ENCODE measurements at places on chromosomes 3 and 15.

GRCh38 chr3:17195192-17195611 lies 310.4 kb downstream of the PLCL2 start:
- peak; percentile 33 for DNase-seq

DNA sequence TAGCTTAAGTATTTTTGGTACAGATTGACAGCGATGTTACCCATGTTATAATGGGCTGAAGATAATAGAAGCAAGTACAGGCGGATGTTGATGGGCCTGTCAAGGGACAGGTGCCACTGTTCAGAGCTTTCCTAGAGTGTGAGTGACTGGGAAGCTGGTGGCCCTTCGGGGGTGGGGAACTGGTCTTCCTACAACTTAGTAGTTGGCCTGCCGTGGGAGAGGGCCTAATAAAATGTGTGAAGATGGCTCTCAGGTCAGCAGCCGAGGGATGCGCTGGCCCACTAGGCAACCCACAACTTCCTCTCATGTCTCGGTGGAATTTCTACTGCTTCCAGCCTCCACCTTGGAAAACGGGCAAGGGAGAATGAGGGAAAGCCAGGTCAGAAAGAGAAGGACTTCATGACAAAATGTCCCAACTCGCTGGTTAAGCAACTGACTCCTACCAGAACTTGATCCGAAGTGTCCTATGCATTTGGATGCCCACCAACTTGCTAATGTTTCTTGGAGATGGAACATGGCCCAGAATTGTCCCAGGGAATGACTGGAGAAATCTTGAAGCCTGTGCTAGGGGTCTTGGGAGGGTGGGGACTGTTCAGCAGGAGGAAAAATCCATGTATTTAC lies 1.4 kb downstream of the GYG1 start:
- no peak for DNase-seq

DNA sequence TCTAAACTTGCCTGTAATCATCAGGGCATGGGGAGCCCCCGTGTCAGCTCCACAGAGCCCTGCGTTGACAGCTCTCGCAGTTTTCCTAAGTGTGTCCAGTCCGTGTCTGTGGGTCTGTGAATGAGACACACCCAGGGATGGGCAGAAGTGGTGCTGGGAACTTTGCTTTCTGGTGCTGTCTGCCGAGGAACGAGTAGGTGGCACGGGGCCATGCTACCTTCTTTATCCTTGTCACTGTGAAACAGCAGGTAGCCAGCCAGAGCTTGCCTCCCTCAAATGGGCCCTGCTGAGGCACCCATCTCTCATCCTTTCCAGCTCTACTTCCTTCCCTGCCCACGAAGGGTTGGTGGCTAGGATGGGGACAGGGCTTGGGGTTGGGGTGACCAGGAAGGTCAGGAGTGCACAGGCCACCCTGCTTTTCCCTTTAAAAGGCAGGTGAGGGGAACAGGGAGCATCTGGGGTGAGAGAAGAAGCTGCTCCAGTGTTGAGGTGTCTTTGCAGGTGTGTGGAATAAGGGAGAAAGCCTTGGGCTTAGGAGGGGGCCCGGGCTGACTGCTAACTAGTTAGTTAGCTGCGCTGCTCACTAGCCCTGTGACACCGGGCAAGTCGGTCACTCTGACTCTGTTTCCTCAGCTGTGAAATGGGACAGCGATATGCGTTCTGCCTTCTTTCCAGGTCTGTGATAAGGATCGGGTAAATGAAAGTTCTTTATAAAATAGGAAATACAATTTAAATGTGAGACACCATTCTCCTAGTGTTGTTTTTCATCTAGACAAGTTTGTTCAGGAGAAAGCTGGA lies 27.9 kb downstream of the PDIA5 start:
- DNase-seq = no peak

DNA sequence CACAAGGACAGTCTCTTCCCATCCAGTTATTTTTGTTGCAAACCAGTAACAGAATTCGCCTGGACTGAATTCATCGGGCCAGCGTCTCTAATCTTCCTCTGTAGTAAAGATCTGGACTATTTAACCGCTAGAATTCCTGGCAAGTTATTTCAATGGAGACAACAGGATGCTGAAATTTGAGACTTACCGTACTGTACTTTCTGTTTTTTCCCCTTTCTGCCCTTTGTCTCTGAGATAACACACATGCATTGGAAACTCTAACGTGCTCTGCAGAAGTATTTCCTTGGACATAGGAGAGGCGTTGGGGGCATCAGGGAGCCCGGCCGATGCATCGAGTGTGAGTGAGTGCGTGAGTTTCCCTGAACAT lies 61.5 kb downstream of the ASB7 start:
- no peak for DNase-seq

DNA sequence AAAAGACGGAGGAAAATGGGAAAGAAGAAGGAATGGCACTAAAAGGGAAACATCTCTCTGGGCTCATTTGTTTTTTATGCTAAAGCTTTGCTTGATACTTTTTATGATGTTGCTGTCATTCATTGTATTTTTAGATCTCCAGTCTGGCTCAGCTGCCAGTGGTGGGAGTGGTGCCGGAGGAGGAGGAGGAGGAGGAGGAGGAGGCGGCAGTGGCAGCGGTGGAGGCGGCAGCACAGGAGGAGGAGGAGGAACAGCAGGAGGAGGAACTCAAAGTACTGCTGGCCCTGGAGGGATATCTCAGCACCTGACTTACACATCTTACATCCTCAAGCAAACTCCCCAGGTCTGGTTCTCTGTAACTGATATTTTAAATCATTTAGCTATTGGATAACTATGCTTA lies 49.6 kb downstream of the MAP6D1 start:
- no peak for DNase-seq

DNA sequence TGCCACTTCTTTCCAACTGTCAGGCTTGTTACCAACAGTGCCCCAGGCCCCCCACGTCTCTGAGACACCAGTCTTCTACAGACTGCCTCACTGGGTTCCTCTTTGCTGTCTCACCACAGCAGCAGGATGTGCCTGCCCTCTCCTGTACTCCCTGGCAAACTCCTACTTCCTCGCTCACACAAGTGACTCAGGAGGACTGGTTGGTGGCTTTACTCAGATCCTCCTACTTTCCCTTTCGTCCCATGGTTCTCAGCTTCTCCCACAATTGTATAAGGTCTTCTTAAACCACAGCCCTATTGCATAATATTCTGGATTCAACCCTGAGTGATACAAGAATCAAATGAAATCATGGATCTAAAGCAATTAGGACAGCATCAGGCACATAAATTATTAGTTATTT lies 246.6 kb upstream of the PROK2 start:
- DNase-seq = no peak

DNA sequence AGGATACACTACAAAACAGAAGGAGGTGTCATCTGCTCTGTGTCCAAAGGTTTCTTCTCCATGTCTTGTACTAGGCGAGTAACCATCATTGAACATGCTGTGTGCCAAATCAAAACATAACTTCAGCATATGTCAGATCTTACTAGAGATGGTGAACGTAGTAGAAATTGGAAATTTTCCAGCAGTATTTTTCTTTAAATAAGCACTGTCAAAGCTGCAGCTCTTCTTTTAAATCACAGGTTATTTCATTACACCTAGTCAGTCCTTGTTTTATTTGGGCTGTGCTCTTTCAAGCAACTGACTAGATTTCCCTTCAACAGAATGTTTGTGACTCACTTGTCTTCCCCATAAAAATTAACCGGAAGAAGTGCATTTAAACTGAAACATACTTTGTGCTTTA lies 46.5 kb downstream of the MSL2 start:
- no peak for DNase-seq

- no peak for DNase-seq
Measured at GRCh38 chr3:99562138-99562537, 76.3 kb upstream of the COL8A1 start.

DNA sequence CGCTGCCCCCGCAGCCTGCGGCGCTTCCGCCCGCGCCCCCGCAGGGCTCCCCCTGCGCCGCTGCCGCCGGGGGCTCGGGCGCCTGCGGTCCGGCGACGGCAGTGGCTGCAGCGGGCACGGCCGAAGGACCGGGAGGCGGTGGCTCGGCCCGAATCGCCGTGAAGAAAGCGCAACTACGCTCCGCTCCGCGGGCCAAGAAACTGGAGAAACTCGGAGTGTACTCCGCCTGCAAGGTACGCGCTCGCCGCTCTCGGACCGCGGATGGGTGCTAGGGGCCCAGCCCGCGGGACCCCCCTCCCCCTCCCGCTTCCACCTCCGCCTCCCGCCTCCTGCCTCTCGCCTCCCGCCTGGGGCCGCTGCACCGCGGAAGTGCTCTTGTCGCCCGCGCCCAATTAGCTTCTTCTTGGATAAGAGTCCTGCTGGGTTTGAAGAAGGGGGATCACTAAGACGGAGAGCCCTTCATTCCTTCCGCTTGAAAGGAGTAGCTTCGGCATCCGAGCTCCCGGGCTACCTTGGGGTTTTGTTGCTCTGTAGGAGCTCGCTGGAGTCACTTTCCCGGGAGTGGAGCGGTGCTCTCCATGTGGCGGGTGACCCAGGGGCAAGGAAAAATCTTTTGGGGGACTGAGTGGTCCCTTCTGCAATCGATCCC lies 426 bp downstream of the KAT2B start:
- DNase-seq = peak; percentile 40

GRCh38 chr3:189508784-189509501 lies 122.2 kb upstream of the TP63 start:
- DNase-seq = no peak

DNA sequence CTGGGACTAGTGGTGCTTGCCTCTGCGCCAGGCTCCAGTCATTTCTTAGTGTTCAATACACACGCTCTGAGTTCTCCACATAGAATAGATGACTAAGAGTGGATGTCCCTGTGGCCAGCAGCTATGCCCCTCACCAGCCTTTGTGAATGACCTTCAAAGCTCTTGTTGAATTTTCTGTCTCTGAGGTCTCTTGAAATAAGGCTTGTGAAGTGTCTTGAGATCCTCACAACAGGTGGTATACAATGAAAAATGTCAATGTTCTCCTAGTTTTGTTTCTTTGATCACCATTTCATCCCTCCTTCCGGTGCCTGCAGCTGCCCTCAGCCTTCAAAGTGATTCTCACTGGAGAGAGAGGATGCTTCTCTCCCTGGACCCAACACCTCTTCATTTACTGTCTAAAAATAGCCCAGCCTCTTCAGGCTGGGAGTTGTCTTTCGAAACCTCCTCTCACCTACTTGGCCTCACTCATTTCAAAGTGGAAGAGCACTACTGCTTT lies 5.4 kb downstream of the MAPKBP1 start:
- DNase-seq = no peak

GRCh38 chr15:45744236-45744589 lies 109.4 kb downstream of the SQOR start:
- DNase-seq = no peak

DNA sequence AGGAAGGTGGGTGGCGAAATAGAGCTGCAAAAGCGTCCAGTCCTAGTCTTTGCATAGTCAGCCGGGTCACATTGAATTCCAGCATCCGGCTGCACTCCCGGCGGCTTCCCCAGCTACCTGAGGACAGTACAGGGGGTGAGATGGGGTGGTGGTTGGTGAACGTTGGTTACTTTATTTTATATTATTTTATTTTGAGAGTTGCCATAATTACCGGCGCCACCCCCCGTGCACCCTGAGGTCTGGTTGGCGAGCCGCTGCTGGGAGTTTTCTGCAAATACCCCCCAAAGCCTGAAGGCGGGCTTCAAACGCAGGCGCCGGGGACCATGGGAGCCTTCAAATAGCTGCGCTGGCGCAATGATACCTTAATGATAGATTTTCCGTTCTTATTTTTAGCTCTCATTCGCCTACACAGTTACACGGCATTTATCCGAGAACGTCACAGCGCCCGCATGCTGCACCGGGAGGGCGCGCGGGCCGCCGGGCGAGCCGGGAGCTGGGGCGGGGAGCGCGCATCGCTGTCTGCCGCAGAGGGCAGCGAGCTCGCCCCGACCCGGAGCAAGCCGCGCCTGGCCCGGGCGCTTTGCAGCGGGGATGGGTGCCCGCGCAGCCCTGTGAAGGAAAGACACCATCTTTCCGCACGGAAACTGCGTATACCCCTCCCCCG lies 756 bp upstream of the RASGRF1 start:
- no peak for DNase-seq

DNA sequence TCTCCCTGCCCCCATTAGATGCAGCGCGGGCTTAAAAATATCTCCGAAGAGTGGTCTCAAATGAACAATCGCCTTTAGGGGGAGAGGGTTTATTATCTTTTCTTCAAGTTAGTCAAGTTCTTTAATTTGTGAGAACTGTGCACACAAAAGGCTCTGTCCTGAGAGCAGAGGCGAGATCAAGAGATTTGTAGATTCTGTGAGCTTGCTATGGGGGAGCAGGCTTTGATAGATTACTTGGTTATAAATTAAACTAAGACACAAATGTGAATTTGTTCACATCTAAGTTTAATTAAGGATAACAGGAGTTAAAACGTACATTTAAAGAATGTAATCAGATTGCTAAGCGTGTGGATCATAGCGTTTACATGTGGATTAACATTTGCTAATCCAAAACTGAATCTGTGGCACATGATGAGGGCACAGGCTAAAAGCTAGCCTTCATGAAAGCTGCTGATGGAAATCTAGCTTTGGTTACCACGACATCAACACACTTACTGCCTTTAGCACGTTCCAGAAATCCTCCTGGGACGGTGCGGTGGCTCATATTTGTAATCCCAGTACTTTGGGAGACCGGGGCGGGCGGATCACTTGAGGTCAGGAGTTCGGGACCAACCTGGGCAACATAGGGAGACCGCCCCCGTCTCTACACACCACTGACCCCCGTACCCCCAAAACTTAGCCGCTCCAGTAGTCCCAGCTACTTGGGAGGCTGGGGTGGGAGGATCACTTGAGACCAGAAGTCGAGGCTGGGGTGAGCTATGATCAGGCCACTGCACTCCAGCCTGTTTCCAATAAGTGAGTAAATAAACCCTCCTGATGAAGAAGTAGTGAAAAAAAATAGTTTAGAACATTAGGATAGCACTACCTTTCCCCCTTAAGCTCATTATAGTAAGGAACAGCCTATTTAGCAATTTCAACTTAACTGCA lies 1.0 kb upstream of the PRTG start:
- no peak for DNase-seq

- DNase-seq = peak; percentile 22
Measured at GRCh38 chr3:53938645-53939044, 47.0 kb upstream of the SELENOK start.

- DNase-seq = no peak
Measured at GRCh38 chr3:121719423-121719822, 30.1 kb downstream of the GOLGB1 start.

- DNase-seq = no peak
Measured at GRCh38 chr3:117547956-117548550, 838.5 kb downstream of the TUSC7 start.

DNA sequence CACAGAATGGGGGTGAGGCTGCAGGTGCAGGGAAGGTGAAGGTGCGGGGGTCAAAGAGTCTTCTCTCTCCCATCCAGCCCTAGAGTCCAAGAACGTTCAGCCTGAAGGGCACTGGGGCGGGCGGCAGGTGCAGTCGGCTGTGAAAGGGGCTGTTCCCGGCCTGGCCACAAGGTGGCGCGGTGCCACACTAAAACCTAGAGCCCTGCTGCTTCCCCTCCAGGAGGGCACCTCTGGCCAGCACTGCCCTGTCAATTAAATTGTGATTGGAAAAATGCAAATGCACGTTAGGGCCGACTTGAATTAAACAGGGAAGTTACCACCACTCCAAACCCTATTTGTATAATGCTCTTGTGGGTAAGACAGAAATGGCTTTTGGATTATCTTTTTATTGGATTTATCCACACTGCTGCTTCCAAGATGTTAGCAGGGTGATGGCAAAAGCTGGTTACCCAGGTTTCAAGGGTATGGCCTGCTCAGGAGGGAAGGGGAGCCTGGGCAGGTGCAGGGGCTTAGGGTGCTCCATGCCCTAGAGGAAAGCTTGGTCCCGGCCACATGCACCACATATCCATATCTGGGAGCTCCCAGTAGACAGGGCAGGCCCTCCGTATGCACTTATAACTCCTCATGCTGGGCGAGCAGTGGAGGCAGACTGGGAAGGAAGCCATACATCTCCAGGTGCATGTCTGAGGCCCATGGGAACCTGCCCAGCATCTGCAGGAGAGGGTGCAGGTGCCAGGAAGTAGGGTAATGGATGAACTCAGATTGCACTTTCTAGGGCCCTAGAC lies 119.8 kb downstream of the ADCY5 start:
- DNase-seq = peak; percentile 60
